ENCODE measurements at places on chromosomes 12 and 14.
A peak's percentile ranks its signal among the peaks of the same experiment; 100 is the strongest.

GRCh38 chr14:99512571-99513182, 31.5 kb downstream of the CCNK start:
- no peak for DNase-seq

DNA sequence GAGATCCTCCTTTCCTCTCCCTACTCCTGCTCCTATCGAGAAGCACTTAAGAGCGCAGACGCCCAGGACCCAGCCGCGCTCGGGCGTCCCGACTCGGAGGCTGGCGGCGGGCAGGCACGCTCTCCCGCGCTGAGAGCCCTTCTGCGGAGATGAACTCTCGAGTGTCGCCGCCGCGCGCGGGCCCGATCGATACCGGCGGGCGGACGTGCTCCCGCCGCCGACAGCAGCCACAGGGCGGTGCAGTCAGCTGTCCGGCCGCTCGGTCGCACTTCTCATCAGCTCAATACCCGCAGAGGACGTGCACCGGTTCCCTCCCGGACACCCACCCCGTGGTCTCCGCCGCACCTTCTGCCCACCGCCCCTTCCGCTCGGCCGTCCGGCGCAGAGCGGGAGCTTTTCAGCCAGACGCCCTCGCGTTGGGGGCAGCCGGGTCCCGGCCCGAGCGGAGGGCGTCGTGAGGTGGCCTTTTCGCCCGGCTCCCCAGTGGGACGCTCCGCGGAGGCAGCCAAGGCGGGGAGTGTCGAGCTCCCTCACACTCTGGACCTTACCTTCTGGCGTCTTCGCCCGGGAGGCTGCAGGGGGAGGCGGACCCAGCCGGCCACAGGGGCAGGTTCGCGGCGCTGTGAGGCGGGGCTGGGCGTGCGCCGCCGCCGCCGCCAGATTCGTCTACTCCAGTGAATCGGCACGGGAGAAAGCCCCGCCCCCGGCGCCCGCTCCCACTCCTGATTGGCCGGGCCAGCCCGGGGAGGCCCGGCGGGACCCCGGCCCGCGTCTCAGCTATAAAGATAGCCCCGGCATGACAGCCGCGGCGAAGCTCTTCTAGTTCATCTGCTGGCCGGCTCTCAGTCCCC, at the start of gene INSM2:
TSS of gene INSM2 (plus strand) at position 808 of the 851 bp plus-strand sequence. CDS start 89 bp downstream, outside the sequence.
- DNase-seq, result peak; percentile 56

DNA sequence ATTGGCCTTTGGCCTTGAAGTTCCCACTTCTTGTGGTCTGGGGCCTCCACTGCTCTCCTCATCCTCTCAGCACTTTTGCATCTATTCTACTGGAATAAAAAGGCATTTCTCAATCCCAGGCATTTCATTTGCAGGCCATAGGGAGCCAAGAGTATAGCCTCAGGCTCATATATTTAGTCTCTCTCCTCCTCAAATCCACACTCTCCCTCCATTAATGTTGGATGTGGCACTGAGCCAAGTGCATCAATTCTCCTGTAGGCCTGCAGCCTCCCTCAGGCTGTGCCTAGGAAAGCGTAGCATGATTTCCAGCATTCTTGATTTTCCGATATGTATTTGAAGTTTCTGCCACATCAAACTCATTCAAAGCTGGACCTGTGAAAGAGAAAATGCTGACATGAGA, 211.5 kb upstream of the CPNE8 start:
- DNase-seq, result no peak

DNA sequence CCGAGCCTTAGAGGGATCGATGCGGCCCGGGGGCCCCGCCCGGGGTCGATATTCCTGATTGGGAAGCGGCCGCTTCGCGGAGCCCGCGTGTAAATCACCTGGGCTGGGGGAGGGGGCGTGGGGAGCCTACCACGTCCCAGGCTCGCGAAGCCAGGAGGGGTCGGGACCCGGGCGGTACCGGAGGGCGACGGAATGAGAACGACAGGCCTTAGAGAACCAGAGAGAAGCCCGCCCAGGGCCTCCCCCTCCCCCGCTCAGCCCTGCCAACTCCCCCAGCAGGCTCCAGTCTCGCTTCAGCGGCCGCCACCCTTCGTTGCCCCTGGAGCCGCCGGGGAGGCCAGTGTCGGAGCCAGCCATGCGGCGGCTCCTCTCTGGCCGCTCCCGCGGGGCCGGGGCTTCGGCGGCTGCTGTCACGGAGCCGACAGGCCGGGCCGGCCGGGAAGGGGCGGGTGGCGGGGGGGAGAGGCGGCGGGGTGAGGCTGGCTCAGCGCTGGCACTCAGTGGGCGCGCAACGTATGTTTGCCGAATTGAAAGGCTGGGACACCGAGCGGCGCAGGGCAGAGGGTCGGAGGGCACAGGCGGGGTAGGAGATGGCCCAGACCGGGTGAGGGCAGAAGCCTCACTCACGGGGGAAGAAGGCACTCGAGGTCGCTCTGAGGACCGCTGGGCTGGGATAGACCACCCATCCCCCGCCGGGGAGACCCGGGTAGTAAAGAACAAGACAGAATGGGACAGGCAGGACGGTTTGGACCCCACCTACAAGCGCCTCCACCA, 1.4 kb upstream of the DNAJC22 start:
- DNase-seq, result no peak

DNA sequence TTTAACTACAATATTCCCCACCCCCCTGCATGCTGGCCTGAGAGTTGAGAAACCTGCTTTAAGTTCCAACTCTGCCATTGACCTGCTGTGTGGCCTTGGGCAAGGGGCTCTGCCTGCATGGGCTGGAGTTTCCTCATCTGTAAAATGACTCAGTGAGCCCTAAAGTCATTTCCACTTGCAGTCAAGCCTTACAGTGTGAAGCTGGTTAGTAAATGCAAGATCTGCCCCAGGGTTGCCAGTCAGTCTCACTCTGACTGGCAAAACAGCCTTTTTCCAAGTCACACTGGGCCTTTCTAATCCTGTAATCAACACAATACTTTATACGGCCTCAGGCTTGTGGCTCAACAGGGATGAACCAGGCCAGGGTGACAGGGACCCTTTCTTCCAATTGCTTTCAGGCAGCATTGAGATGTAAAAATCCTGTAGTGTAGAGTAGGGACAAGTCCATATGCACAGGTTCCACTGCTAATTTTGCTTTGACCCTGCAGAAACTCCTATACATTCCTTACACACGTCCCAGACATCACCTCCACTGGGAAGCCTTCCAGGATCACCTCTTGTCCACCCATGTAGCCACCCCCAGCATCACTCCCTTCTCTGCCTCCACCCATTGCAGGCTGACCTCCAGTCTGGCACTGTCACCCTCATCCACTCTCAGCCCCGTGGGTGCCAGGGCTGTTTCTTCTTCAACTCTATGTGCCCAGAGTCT, 42.6 kb upstream of the PRIMA1 start:
- peak; percentile 43 for DNase-seq

- DNase-seq, result peak; percentile 52
Observed at GRCh38 chr14:50085570-50086320, 30.6 kb downstream of the VCPKMT start.

- DNase-seq, result no peak
Observed at GRCh38 chr12:131194166-131194565, 240.5 kb downstream of the ADGRD1 start.

Data from MCF 10A (cell line).